ENCODE measurements at places on chromosomes 7 and 10.

- DNase-seq: peak; percentile 39
These were observed 157.2 kb upstream of the ZNF92 start for GRCh38 chr7:65216469-65216868.

DNA sequence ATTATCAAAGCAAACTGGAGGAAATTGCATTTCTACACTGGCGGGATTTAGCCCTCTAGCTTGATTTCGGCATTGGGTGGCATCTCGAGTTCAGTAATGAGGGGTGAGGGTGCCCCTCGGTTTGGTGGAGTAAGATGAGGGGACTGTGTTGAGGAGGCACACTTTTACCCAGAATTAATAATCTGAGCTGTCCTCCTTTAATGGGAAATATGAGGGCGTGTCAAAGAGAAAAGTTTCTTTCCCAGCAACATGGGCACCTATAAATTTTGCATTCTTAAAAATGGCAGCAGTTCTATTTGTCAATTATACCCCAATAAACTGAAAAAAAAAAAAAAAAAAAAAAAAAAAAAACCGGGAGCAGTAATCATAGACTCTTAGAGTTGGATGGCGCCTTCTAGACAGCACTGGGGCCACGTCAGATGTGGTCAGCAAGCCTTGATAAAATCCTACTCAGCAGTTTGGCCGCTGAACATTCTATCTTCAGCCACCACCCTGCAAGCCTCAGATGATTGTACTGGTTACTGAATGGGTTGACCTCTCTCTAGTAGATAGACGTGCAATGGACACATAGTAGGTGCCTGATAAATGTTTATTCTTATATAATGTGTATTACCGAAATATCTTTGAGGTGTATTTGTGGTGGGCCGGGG lies 931 bp downstream of the PAPSS2 start:
- DNase-seq: no peak

GRCh38 chr7:67683628-67684027 lies 687.0 kb downstream of the TYW1 start:
- DNase-seq: no peak

- no peak for DNase-seq
These were observed 13.3 kb upstream of the PDCD4 start for GRCh38 chr10:110858297-110858934.

- no peak for DNase-seq
These were observed 388.7 kb upstream of the MGMT start for GRCh38 chr10:129078346-129078745.

DNA sequence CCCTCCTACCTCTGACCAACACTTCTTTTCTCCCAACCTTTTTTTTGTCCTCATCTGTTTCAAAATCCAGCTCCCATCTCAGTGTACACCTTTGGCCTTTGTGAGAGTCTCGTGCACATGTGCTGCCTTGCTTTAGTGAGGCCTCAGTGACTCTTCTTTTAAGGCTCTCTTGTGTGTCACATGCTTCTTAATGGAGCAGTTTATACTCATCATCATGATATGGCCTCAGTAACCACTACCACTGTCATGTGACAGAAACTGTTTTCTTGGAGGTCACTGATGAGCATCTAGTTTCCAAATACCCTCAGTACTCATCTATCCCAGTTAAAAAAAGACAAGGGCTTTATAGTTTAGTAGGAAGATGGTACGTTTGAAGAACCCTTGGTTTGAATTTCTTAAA lies 8.1 kb upstream of the ARHGAP22 start:
- no peak for DNase-seq

- no peak for DNase-seq
These were observed 82.2 kb downstream of the ALOX5 start for GRCh38 chr10:45456233-45456632.

GRCh38 chr10:102620591-102621442 lies 23.5 kb upstream of the TRIM8 start:
- no peak for DNase-seq

DNA sequence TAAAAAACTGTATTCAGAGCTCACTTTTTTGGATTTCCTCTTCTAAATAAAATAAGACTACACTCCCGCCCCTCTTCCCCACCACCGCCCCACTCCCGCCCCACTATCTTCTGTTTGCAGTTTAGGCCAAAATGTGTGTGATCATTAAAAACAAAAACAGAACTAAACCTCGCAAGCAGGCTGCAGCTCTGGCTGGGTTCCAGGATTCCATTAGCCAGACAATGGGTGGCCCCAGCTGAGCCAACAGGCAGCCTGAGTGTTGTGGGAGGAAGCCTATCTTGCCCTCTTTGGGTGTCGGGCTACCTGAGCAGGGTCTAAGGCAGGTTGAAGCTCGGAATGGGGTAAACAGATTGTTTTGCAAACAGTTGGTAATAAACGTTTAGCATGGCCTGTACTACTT lies 41.7 kb downstream of the ARL4A start:
- no peak for DNase-seq

GRCh38 chr10:4813023-4813422 lies 13.0 kb upstream of the AKR1E2 start:
- no peak for DNase-seq

DNA sequence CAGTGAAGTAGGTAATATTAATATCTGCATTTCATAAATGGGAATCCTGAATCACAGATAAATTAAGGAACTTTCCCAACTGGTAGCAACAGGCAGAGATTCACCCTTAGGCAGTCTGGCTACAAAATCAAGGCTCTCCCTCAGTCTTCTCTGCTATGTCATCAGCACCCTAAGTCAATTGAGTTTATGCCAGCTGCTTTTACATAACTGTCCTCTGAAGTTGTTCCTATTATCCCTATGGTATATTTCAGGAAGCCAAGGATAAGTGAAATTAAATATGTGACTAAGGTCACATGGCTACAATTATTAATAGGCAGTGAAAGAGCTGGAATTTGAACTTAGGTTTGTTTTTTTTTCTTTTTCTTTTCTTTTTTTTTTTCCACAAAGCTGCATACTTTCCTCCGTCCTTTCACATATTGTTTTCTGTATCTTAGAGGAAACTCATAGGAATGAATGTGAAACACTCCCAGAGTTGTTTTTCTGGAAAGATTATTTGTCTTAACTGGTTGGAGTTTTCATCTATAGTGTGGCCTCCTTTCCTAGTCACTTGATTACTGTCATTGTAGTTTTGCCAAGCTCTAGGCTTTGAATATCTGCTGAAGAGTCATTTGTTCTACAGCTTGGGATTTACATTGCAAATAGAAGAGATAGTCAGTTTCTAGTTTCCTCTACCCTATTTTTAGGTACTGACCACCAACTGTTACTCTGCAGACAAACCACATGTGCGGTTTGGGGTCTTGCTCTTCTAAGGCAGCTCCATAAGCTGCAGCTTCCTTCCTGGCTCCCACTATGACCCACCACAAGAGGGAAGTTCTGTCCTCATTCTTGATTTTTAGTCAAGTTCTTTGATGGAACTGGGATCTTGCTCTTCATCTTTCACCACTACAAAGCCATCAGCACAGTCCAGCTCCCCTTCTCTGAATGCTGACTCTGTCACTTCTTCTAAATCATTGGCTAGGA lies 338.0 kb upstream of the KIAA1217 start:
- no peak for DNase-seq

GRCh38 chr7:43716598-43716997 lies 12.7 kb downstream of the COA1 start:
- no peak for DNase-seq

DNA sequence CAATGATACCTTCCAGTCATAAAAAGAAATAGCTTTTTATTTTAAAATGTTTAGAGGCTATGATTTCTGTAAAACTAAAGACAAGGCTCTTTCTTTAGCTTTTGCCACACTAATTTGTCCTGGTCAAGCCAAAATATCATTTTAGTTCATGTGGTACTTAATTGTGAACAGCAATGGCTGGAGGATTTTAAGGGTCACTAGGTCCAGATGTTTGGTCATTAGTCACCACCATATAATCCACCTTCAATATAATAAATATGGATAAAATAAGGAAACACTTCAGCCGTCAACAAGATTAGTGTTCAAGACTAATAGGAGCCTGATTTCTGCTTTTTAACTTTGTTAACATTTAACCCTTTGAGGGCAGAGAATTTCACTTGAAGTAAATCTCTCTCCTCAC lies 50.0 kb upstream of the HGF start:
- no peak for DNase-seq

DNA sequence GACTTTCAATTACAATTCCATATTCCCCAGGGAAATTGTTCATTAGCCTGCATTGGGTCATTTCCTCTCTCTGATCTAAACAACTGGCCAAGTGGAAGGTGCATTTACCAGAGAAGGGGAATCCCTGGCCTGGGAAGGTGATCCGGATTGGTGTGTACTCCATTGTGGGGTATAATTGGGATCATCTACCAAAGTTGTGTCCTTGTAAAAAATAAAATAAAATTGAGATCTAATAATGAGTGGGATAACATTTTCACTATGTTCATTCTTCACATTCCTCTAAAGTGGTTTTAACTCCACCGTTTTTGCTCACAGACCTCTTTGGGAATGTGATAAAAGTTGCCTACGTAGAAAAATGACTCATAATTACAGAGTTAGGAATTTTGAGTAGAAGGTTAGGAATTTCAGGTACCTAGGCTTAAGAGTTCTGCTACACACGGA lies 22.8 kb downstream of the ARL5B start:
- no peak for DNase-seq

DNA sequence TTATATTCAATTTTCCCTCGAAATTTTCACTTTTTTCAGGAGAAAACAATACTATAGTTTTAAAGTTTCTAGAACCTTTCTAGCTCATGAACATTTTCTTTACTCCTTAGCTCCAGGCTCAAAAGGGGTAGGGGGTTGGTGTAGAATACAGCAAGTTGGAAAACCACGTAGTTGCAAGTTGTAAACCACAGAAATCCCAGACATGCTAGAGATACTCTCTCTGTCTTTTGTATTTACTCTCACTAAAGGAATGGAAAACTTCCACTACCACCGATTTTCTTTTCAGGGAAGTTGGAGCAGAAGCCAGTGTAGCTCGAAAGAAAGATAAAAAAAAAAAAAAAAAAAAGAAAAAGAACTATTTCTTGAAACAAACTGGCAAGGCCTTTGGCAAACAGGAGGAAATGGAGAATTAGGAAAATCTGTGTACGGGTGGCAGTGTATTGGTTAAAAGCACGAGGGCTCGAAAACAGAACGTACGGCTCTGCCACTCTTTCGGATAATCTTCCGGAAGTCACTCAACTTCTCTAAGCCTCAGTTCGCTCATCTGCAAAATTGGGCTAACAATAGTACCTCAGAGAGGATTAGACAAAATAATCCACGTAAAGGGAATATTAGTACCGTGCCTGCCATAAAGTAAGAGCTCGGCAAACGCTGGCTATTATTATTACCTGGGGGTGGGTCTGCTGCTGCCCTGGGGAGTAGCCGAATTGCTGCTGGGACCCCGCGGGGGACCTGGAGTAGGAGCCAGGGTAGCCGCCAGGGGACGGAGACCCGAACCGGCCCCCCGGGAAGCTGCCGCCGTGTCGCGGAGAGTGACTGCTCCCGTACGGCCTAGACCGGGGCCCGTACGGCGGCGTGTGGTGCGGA lies 628 bp downstream of the MPLKIP start:
- DNase-seq: no peak

- no peak for DNase-seq
These were observed 140.4 kb upstream of the AUTS2 start for GRCh38 chr7:69457595-69458504.

- no peak for DNase-seq
These were observed 137.6 kb downstream of the GPAM start for GRCh38 chr10:112045938-112046337.

- no peak for DNase-seq
These were observed 554.1 kb downstream of the TNS3 start for GRCh38 chr7:47027695-47028240.

GRCh38 chr10:38209332-38209731 lies 115.2 kb downstream of the ZNF37A start:
- no peak for DNase-seq

GRCh38 chr10:86230557-86231180 lies 135.9 kb downstream of the GRID1 start:
- no peak for DNase-seq

DNA sequence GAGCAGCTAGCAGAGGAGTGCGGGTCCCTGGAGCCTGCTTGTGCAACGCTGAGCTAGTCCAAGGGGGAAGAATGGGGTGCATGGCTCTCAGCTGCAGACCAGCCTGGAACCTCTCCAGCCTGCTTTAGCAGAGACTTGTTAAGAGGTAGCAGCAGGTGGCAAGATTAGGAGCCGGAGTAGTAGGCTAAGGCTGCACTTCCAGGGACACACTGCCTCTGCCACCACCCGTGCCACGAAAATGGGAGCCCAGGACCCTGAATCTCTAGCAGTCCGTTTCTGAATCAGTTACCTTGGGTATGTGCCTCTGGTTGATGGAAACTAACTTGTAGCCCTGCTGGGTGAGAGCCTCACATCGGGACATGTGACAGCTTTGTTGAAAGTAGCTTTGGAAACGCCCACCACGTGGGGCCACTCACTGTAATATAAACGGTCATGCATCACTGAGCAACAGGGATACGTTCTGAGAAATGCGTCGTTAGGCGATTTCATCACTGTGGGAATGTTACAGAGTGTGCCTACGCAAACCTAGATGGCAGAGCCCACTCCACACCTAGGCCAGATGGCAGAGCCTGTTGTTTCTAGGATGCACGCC lies 25.9 kb downstream of the HTRA1 start:
- DNase-seq: no peak

DNA sequence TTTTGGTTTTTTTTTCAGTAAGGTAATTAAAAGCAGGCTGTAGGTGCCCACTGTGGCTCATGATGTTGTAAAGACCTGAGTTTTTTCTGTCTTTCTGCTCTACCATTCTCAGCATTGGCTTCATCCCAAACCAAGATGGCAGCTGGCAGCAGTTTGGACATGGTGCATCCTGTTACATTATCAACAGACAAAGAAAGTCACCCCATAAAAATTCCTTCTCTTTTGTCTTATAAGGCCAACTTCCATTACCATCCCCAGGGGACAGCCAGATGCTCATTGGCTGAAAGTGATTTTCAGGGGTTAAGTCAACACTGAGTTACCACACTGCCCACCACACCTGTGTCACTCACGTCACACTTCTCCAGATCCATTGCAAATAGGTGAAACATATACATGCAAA lies 558.4 kb downstream of the SDK1 start:
- no peak for DNase-seq

DNA sequence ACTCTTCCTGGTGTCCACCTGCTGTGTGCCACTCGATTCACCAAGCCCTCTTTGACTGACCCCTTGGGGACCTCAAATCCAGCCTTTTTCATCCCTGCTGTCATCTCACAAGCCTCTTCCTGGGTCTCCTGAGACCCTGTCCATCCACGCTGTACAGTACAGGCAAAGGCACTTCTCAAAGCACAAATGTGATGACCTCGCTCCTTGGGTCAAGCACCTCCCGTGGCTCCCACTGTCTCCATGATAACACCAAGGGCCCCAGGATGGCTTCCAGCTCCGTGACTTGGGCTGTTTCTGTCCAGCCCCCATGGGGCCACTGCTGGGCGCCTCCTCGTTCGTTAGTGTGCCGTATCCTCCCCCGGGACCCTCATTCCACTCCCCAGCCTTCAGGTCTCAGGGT lies 28.7 kb downstream of the PVRIG start:
- no peak for DNase-seq

GRCh38 chr7:67505449-67505848 lies 508.8 kb downstream of the TYW1 start:
- DNase-seq: no peak
